ENCODE measurements at places on chromosomes 11 and 22. TPM values are rescaled to one million over a fixed set of nuclear protein-coding genes. Genes with fewer than 3 reads are reported as not detected.

EXPH5 gene
- 0.38 TPM for polyA plus RNA-seq

MUC2 gene
- not detected for polyA plus RNA-seq

FBLN1 gene
- 681 TPM for polyA plus RNA-seq

PGA5 gene
- not detected for polyA plus RNA-seq

APOL3 gene
- 4.9 TPM for polyA plus RNA-seq

TTLL1 gene
- polyA plus RNA-seq = 19.2 TPM

SLC5A1 gene
- not detected for polyA plus RNA-seq

DDX25 gene
- polyA plus RNA-seq = not detected

C11orf21 gene
- not detected for polyA plus RNA-seq

ALG9 gene
- polyA plus RNA-seq = 23.7 TPM

POU2AF1 gene
- polyA plus RNA-seq = not detected
